BE2C (cell line): ENCODE measurements at places on chromosomes 12 and 14.

DNA sequence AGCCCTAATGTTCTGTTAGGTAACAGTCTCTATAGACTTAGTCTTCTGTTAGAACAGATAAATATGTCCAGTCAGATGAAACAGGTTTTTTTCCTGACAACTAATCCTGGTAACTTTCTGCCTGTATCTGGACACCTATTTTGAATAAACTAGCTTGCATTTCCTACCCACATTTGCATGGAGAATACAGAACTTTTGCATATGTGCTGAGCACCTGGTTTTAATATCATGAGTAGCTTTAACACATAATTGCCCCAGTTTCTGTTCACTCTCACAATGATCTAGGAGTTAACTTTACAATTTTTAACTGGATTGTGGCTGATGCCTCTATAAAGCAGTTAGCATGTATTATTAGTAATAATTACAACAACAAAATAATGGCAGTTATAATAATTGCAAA lies 111.7 kb downstream of the KTN1 start:
- no peak for DNase-seq

DNA sequence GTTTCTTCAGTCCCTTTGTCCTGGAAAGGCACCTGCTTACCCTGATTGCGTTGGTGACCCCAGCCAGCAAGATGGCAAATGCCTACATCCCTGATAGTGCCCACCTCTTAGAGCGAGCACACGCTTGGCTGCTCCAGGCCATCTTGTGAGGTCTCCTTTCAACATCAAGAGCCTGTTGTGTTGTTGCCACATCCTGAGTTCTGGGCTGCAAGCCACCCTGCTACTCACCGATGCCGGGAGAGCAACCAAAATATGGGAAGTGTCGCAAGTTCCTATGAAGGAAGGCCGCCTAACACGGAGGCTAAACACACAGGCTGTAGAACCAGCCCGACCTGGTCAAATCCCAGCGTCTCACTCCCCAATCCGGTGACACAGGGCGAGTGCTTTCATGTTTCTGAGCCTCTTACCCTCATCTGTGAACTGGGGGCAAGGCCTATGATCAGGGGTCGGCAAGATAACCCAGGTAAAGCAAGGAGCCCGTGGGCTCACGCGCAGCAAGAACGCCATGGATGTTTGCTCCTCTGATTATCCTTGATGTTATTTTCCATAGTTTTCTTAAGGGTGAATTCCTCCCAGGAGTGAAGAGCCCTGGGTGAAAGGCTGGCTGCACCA lies 98.4 kb downstream of the LGMN start:
- no peak for DNase-seq

GRCh38 chr12:103905730-103906349 lies 24.4 kb upstream of the HSP90B1 start:
- no peak for DNase-seq

- DNase-seq, result no peak
These were observed 513.8 kb downstream of the NRXN3 start for GRCh38 chr14:78683981-78684380.

- peak; percentile 90 for DNase-seq
These were observed 3.3 kb upstream of the CIPC start for GRCh38 chr14:77094672-77095284.

- no peak for DNase-seq
These were observed 211.7 kb downstream of the DPF3 start for GRCh38 chr14:72682188-72682587.

GRCh38 chr12:131159660-131160059 lies 206.0 kb downstream of the ADGRD1 start:
- DNase-seq, result no peak

- DNase-seq, result peak; percentile 52
These were observed 32.8 kb upstream of the TUBA1C start for GRCh38 chr12:49231878-49232655.

GRCh38 chr14:81062816-81063215 lies 107.4 kb downstream of the TSHR start:
- peak; percentile 20 for DNase-seq

DNA sequence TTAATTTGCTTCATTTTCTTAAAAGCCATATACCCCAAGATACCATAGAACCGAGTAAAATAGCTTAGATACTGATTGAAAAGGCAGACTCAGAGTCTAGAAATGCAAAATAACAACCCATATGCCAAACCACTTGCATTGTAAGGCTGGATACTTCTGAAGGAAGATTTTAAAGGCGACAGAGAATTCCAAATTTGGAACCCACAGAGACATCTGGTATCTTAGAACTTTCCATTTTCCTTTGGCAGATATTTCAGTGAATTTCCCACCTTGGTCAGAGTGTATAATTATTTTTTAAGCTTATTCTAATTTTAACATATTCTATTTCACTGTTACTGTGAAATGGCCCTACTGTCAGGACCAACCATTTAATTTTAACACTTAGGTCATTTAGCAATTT lies 186.4 kb upstream of the E2F7 start:
- DNase-seq, result no peak

- DNase-seq, result no peak
These were observed 10.2 kb upstream of the EMP1 start for GRCh38 chr12:13186302-13186701.

- no peak for DNase-seq
These were observed 68.5 kb downstream of the FBXO34 start for GRCh38 chr14:55339770-55340169.

DNA sequence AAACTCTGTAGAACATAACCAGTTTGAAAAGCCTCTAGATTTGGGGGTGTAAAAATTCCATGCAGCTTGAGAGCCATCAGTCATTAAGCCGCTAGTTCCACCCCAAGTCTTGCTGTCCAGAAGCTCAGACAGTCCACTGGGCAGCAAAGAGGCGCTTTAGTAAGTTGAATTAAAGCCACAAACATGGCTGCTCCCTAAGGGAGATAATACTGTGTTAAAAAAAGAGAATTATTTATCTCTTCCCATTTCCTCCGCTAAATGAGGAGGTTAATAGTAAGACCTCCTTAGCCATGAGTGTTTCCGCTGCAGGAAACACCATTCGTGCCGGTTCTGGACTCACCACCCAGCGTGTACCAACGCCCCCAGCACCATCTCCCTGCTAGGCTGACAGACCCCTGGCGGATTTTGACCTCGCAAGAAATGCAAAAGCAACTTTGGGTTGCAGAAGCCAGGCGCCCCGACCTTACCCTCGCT lies 536 bp downstream of the TM7SF3 start:
- no peak for DNase-seq

GRCh38 chr12:58378028-58378427 lies 436.7 kb downstream of the ATP23 start:
- DNase-seq, result no peak

- peak; percentile 98 for DNase-seq
These were observed at the start of gene IFT81 for GRCh38 chr12:110124269-110124995. TSS of gene IFT81 (plus strand) at chr12:110124357. CDS start at chr12:110127381, 3,024 bp downstream.

- no peak for DNase-seq
These were observed 7.3 kb upstream of the BATF start for GRCh38 chr14:75514673-75515628.

DNA sequence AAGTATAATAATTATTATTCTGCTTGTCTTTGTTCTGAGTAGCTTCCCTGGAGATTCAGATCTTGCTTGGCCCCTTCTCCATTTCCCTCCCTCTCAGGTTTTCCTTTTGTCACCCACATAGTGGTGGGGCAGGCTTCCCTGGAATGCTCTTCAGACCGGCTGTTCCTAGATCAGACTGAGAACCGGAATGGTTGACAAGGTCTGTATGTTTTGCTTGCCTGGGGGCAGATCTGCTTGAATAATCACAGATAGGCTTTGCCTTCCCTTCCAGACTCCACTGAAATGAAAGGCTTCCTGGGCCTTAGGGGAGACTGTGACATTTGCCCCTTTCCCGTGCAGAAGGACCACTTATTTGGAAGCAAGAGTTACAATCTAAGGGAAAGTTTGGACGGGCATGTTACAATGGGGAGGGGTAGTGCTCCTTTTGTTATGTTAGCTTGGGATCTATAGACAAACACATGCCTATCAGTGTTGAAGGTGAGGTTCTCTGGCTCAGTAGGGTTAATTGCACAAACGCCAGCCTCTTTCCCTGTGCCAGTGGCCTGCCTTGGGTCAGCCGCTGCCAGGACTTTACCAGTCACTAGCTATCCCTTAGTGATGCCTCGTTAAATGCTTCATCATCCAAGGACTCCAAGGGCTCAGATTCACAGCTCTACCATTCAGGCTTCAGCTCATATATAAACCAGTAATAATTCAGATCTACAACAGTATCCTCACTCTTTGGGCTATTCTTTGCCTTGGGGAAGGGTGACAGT lies 178.6 kb downstream of the SNAPC1 start:
- no peak for DNase-seq

- no peak for DNase-seq
These were observed 57.6 kb downstream of the CCDC59 start for GRCh38 chr12:82300611-82301010.

DNA sequence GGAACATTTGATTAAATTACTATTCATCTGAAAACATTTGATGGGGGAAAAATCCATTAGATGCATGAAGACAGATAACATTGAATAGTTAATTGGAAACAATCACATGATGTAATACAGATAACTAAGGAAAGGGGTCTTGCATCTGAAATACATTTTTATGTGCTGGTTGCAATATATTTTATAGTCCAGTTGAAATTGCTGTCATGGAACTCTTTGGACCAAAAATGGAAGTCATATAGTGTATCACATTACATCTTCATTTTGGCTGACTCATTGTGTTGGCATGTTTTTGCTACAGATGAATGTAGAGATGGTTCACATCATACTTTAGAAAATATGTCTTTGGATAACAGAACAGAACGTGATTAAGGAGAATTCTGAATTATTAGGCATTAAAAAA lies 43.0 kb upstream of the GNPNAT1 start:
- DNase-seq, result no peak

- no peak for DNase-seq
These were observed 68.5 kb upstream of the HOXC13 start for GRCh38 chr12:53870117-53870516.

DNA sequence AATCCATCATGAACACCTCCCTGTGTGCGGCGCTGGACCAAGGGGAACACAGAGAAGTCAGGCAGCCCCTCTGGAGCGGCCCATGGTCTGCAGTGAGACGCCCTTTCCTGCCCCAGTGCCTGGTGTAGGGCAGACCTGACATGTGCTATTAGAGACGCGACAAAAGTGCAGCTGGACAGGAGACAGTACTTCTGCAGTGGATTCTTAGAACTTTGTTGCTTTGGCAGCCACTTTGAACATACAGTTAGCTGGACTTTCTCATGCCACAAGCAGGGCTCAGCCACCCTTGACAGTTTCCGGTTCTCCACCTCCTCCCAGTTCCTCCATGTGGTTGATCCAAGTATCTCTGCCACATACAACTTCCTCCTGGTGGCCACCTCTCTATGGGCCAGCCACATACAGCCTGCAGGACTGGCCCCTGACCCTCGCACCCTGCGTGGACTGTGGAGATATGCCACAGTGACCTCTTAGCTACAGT lies 45.9 kb downstream of the LGMN start:
- no peak for DNase-seq

- peak; percentile 19 for DNase-seq
These were observed 301.1 kb downstream of the DUSP6 start for GRCh38 chr12:89051065-89051677.

DNA sequence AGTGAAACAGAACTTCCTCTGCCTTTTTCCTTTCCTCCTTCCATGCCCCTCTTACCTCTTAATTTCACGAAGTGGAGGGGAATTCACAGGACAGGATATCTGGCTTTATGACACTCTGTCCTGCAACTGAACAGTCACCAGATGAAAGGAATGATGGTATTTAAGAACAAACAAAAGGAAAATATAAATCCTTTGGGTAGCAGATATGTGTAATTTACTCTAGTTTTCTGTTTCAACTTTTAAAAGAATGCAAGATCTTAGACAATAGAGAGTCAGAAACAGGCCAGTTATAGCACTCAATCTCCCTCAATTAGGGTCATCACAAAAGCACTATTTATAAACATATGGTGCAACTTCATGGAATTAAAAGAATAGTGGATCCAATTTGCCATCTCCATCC lies 25.0 kb upstream of the HMGA2 start:
- no peak for DNase-seq

GRCh38 chr14:59435987-59436386 lies 29.2 kb downstream of the GPR135 start:
- DNase-seq, result no peak

- DNase-seq, result no peak
These were observed 2.8 kb downstream of the CDK2AP1 start for GRCh38 chr12:123268850-123269249.

GRCh38 chr12:119325813-119326212 lies 8.7 kb upstream of the CCDC60 start:
- no peak for DNase-seq

DNA sequence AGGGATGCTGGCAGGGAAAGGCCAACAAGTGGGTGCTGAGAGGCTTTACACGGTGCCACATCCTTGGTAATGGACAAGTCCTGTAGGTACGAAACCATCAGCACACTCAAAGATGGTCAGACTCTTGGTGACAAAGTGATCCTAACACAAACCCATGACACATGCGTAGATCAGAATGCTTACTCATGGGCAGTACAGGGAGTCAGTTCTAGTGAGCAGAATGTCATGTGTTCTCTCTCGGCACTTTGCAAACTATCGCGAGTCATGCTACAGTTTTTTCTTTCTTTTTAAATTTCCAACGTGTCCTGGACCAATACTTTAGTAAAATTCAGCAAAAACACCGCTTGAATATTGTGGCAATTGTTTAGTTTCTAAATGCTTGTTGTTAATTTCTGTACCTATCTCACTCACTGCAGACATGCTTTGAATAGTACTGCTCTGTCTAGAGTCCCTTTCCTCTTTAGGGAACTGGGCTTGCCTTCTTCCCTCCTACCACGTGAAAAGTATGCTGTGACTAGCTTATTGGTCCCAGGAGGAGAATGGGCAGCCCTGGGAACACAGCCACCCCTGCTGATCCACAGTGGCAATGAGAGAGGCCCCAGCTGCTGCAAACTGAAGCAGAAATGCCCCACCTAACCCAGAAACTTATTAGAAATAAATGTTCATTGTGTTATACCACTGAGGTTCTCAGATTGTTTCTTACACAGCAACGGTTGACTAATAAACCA lies 62.4 kb downstream of the UBR7 start:
- DNase-seq, result no peak

GRCh38 chr14:104356020-104356737 lies 217.8 kb downstream of the KIF26A start:
- peak; percentile 21 for DNase-seq

DNA sequence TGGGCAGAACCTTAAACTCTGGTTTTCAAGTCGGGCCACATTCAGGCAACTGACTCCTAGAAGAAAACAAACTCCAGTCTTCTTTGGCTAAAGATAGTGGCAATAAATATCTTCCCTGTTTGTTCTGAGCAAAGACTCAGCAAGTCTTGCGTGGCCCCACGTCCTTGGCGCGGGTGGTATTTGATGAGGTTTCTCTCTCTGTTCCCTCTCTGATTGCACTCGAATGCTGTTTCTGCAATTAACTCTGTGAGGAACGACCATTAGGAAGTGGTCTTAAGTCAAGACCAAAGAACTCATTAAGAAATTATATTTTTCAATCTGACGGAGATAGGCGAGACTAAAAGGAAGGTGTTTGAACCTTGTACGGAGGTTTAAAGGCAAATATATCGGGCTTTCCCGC lies 177.6 kb downstream of the TMEM132C start:
- no peak for DNase-seq

GRCh38 chr12:68796399-68796798 lies 11.6 kb upstream of the MDM2 start:
- DNase-seq, result no peak

- DNase-seq, result no peak
These were observed 21.9 kb upstream of the FAIM2 start for GRCh38 chr12:49925433-49926204.

- peak; percentile 60 for DNase-seq
These were observed 87.5 kb downstream of the SETD3 start for GRCh38 chr14:99393059-99393655.
